ENCODE measurements at places on chromosomes 12 and 14.

- DNase-seq = no peak
These were observed 31.5 kb downstream of the RASSF9 start for GRCh38 chr12:85804663-85805062.

DNA sequence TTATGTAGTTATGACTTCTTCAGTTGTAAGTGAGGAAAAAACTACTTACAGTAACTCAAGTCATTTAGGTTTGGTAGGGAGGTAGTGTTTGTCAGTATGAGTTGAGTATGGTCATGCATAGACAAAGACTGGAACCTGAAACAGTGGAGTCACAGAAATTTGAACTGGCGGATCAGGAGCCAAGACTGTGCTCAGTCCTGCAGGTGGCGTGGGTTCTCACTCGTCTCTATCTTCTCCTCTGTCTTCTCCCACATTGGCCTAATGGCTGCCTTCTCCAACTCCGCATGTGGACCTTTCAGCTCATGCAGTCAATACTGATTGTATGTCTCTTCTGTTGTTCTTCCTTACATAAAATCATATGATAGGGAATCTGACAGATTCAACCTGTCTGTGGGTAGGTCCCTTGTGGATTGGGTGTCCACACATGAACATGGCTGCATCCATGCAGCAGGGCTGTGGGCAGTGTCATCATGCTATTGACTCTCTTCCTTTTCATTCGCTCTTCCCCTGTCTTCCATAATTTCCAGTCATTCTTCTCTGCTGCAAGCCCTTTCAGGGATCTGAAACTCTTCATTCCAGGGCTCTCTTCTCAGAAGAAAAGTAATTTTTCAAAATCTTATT is 78.8 kb upstream of the NEDD1 start:
- DNase-seq = no peak

GRCh38 chr14:95662376-95663186 is 23.6 kb upstream of the TCL1B start:
- no peak for DNase-seq

- DNase-seq = peak; percentile 16
These were observed 67.9 kb upstream of the BEGAIN start for GRCh38 chr14:100654814-100655740.

DNA sequence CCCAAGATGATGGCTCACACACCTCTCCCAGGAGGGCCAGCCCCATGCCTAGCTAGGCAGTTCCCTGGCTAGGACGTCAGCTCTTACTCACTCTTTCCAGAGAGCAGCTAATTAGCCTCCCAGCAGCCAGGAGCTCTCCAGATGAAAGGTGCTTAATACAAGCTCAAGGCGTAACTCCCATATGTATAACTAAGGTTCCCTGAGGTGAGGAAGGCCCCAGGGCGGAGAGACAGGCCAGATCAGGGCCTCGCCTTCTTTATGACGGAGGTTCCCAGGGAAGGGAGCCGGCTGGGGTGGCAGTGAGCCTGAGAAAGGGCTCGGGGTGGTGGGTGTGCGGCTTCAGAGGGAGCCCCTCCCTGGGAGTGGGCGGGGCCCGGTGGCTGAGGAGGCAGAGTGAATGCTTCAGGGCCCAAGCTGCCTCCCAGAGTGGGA is 26.4 kb upstream of the ZFP36L1 start:
- no peak for DNase-seq

GRCh38 chr12:110453569-110454296 is 3.6 kb upstream of the ARPC3 start:
- no peak for DNase-seq

- no peak for DNase-seq
These were observed 16.2 kb downstream of the NOXRED1 start for GRCh38 chr14:77407158-77407557.

GRCh38 chr14:95174184-95174792 is 17.0 kb upstream of the DICER1 start:
- no peak for DNase-seq

GRCh38 chr12:77489331-77489970 is 341.2 kb upstream of the NAV3 start:
- DNase-seq = no peak

DNA sequence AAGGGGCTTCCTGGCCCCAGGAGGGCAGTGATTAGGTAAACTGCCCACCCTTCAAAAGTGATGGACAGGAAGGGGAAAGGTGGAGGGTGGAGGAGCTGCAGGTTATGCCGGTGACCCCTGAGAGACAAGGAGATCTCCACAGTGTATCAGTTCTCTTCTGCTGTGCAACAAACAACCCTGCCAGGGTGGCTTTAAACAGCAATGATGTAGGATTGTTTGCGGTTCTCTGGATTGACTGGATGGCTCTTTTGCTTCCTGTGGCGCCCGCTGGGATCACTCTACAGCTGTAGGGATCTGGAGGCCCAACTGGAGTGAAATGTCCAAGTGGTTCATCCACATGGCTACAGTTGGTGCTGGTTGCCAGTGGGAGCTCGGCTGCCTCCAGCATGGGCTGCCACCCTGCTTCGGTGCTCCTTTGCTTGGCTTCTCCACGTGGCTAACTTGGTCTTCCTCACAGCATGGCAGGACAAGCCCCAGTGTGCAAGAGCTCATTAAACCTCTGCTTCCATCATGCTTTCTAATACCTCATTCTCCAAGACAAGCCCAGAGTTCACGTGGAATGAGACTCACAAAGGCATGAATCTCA is 8.6 kb upstream of the ANKRD9 start:
- DNase-seq = no peak

- no peak for DNase-seq
These were observed 401.8 kb downstream of the BTG1 start for GRCh38 chr12:91743704-91744321.

DNA sequence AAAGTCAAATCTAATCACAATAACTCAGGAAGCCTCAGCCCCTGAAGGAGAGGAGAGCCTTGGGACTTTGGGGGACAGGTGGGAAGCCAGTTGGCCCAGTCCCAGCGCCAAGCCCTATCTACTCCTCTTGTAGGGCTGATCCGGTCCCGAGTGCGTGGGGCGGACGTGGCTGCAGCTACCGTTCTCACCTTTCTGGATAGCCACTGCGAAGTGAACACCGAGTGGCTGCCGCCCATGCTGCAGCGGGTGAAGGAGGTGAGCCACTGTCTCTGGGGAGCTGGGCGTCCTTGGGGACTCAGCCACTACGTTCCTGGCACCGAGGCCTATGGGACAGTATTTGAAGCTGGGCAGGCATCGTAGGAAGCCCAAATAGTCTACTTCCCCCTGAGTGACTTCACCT is 68.4 kb downstream of the GALNT16 start:
- no peak for DNase-seq

GRCh38 chr12:106955377-106956047 is at the start of gene TMEM263:
Gene TMEM263, plus strand, starts transcription at chr12:106955907. Its CDS starts 11,210 bp downstream, at chr12:106967117.
- DNase-seq = peak; percentile 77

DNA sequence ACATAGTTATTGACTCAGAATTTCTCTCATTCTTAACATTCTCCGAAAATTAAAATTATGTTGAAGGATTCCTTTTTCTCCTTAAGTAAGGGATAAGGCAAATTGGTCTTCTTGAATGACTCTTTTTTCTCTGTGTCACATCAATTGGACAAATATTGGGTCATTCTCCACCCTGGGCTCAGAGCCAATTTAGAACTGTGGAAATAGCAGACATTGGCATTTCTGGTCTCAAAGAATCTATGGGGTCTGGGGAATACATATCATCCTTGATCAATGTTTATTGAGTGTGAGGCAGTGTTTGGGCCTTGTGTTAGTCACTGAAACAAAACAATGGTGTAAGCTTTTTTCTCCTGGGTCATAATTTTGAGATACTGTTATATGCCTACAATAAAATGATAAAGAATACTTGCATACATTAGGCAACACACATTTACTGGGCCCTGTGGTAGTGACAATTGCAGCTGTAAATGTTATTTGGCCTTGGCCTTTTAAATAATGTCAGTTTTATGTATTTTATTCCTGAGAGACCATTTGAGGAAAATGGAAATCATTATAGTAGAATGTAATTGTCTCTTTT is 414.6 kb downstream of the TMEM132D start:
- no peak for DNase-seq

DNA sequence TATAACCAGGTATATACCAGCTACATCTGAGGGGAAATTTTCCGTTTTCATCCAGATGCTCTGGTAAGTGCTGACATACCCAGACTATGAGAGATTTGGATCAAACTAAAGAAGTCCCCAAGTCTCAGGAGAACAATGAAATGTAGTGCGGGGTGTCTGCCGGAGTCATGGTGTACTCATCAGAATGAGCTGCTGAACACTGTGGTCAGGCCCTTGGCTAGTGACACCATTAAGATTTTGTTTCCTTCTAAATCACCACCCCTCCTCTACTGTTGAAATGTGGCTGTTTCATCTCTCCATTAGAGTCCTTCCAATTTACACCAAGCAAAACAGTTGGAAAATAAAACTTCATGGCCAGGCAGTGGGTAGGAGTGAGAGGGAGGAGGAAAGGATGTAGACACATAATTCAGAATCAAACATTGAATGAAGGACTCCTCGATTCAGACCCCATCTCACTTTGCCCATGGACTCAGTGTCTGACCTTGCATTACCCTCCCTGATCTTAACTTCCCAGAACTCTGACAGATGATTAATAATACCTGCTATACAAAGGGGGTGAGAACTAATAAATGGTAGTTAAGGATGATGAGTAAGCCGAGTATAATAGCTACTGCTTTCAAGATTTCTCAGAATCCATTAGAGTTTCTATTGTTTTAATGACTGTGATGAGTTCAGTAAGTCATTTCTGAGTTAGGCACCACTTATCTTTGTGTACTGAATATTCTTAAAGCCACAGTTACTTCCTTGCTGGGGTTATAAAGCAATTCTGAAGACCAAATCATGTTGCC is 127.4 kb downstream of the CRADD start:
- DNase-seq = no peak

DNA sequence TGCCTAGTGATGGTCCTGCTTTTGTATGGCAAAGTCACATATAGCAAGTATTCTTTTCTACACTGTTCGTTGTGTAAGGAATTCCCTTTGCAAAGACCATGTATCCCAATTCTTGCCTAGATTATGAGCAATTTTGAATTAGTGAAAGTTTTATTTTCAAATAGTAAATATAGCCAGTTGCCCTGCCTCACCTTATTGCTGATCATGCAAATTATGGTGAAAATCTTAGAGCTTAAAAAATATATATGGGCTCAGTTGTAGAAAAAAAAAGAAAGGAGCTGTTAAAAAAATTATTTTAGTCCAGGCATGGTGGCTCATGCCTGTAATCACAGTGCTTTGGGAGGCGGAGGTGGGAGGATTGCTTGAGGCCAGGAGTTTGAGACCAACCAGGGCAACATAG is 18.8 kb downstream of the SRP54 start:
- no peak for DNase-seq

GRCh38 chr14:92507174-92507768 is 6.3 kb upstream of the RIN3 start:
- DNase-seq = no peak

DNA sequence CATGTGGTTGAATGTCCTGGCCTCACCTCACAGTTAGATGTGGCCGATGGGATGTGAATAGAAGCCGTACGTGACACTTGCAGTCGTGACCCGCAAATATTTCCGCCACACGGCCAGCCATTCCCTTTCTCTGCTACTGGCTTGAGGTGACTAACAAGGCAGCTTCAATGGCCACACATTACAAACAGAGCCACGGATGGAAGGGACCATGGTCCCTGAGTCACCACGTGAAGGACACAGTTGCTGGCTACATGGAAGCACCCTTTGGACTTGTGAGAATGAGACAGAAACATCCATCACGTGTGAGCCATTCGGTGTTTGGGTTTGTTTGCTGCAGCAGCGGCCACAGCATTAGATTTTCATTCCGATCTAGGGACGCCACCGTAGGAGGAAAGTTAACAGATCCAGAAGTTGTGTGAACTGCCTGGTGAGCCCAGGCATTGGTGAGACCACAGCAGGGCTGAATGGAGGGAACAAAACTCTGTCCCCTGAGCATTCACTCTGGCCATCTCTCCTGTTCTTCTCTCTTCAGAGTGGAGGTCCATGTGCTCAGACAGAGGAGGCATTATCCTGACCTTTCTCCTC is 33.5 kb upstream of the ADGRD1 start:
- no peak for DNase-seq

GRCh38 chr14:105066240-105067071 is 1.2 kb upstream of the GPR132 start:
- no peak for DNase-seq

DNA sequence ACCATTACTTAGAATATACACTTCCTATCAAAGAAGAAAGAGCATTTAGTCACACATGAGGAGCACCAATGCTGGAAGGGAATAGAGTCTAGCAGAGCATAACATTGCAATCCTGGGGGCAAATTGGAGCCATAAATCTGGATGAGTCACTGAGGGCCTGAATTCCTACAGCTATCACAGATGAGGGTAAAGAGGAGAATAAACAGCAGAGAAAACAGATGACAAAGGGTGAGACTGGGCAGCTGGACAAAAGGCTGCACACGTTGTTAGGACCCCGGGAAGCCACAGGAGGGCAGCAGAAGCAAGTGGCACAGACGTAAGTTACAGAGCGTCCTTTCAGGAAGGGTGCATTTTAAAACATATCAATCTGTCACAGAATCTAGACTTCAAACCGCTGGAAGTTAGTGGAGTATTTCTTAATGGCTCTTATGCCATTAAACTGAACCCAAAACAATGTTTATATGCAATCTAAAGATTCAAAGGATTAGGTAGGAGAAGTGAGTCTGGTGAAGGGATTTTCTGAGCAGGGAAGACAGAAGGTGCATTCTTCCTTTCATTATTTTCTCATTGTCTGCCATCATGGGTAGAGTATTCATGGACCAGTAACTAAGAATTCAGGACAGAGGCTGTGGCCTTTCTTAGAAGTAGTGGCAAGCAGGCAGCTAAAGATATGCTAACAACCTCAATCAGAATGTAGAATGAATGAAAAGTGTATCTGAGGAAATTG is 159.8 kb upstream of the DAAM1 start:
- no peak for DNase-seq

Measured in stimulated activated CD4-positive, alpha-beta T cell treated with anti-CD3 and anti-CD28 coated beads, TNF-alpha, amount 100 ng/mL, for 1 hour (primary cell).